Stimulated activated CD4-positive, alpha-beta T cell treated with anti-CD3 and anti-CD28 coated beads, TNF-alpha, amount 100 ng/mL, for 48 hours (primary cell): ENCODE measurements at places on chromosomes 12 and 14.

DNA sequence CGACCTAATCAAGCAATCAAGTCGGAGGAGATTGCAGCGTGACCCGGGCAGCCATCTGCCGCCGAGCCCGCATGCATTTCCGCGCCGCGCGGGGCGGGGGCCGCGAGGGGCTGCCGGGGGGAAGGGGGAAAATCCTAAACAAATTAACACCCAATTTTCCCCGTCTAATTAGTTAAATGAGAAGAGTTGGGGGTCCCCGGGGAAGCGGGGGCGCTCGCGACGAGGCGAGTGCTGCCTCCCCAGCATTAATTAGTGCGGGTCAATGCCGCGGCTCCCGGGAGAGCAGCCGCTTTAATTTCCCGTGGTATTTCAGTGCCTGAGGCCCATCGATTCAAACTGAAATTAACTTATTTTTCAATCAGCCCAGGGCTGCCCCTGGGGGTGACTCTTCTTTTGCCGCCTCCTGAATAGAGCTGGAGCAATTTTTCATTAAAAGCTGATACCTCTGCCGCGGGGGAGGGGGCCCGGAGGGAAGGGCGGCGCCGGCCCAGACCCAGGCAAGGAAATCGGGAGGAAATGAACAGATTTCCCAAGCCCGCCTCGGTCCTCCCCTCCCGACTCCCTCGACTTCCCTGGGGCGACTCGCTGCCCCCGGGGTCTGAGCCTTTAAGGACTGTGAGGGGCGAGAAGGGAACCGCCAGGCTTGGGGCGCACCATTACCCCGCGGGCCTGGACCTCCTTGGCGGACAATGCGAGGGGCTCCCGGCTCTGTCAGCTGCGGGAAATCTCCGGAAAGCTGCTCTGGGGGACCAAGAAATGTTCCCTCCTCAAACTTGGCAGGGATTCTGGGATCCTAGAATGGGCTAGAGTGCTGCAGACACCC lies 18.9 kb downstream of the VSX2 start:
- no peak for DNase-seq

DNA sequence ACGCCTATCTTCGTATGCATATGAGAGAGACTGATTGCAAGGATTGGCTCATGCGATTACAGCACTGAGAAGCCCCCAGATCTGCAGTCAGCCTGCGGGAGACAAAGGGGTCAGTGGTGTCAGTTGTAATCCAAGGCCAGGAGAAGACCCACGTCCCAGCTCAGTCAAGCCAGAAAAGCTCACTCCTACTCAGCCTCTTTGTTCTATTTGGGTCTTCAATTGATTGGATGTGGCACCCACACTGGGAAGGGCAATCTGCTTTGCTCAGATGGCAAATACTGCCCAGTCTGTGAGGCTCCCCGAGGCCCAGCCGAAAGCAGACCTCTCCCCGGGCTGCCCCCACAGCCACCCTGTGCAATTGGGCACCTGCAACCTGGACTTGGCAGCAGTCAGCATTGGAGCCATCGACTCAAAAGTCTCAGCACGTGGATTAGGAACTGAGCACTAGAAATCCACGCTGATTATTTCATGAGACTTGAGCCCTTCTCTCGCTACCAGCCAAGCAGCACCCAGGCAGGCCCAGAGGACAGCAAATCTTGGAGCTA lies 39.6 kb upstream of the TMEM179 start:
- DNase-seq = no peak

DNA sequence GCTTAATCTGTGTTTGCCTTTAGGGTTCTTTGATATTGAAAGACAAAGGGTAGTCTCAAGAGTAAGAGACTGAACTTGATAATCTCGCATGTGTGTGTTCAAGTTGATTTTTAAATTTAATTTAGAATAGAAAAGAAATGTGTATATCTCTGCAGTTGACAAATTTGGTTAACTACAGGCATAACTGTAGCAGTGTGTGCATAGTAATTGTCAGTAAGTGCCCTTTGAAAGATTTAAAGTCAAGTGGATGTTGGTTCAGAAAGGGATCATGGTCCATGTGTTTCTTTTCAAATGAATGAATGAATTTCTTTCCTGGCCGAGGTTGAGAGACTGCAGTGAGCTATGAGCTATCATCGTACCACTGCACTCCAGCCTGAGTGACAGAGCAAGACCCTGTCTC lies 49.9 kb upstream of the DYRK2 start:
- DNase-seq = no peak

- no peak for DNase-seq
These were observed 77.1 kb upstream of the NUDT4 start for GRCh38 chr12:93300611-93301021.

DNA sequence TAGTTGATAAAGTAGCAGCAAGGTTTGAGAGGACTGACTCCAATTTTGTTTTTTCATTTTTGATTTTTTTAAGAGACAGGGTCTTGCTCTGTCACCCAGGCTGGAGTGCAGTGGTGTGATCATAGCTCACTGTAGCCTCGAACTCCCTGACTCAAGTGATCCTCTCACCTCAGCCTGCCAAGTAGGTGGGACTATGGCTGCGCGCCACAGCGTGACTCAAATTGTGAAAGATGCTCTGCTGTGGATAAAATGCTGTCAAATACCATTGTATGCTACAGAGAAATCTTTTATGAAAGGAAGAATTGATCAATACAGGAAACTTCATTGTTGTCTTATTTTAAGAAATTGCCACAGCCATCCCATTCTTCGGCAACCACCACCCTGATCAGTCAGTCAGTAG lies 48.3 kb downstream of the SCN8A start:
- peak; percentile 5 for DNase-seq

GRCh38 chr12:128879898-128880764 lies 26.9 kb downstream of the GLT1D1 start:
- DNase-seq = no peak

DNA sequence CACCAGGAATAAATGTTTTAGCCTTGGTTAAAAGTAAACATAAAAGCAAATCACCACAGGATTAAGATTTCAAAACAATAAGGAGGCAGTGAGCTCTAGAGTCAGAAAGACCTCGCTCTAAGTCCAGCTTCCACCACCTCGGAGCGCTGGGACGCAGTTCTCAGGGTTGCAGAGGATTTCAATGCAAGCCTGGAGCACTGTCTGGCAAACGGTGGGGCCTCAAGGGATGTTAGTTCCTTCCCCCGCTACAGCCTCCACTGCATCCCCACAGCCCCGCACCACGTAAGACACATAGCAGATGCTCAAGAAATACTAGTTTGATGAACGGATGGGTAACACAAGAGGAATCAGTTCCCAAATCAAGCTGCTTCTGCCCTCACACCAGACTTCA lies 39.3 kb upstream of the TMCC3 start:
- DNase-seq = no peak

DNA sequence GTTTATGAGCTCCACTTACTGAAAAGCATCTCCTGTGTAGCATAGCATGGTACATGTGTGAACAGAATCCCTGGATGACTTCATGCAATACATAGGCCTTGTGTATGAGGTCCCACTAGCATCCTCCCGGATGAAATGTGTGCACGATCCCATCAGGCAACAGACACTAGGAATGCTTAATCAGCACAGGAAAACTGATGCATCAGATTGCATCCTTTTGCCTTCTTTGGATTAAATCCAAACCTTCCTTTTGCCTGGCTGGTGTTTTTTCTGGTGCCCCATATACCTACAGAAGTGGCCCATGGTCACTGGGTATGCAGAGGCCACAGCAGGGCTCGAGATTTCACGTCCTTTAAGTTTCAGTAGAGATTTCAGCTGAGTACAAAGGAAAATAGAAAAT lies 120.9 kb upstream of the COCH start:
- DNase-seq = no peak

- DNase-seq = no peak
These were observed 81.2 kb upstream of the ATP2B1 start for GRCh38 chr12:89789862-89790261.

- DNase-seq = peak; percentile 74
These were observed 58.2 kb upstream of the BEGAIN start for GRCh38 chr14:100645196-100645981.

GRCh38 chr14:91146661-91147060 lies 32.8 kb downstream of the DGLUCY start:
- DNase-seq = no peak

GRCh38 chr12:55713721-55714120 lies 2.1 kb upstream of the BLOC1S1 start:
- no peak for DNase-seq

DNA sequence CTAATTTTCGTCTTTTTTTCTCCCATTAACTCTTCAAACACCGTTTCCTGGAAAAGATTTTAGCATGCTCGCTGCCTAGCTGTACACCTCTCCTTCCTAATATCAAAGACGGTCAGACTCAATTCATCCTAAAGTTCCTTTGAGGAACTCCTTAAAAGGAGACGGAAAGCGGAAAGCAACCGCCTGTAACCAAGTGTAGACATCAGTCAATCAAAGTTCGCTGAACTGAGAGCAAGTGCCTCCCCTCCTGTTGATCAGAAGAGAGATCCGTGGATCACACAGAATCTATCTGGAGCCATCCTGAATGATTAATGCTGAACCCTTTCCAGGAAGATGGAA lies 412 bp upstream of the TEP1 start:
- no peak for DNase-seq

DNA sequence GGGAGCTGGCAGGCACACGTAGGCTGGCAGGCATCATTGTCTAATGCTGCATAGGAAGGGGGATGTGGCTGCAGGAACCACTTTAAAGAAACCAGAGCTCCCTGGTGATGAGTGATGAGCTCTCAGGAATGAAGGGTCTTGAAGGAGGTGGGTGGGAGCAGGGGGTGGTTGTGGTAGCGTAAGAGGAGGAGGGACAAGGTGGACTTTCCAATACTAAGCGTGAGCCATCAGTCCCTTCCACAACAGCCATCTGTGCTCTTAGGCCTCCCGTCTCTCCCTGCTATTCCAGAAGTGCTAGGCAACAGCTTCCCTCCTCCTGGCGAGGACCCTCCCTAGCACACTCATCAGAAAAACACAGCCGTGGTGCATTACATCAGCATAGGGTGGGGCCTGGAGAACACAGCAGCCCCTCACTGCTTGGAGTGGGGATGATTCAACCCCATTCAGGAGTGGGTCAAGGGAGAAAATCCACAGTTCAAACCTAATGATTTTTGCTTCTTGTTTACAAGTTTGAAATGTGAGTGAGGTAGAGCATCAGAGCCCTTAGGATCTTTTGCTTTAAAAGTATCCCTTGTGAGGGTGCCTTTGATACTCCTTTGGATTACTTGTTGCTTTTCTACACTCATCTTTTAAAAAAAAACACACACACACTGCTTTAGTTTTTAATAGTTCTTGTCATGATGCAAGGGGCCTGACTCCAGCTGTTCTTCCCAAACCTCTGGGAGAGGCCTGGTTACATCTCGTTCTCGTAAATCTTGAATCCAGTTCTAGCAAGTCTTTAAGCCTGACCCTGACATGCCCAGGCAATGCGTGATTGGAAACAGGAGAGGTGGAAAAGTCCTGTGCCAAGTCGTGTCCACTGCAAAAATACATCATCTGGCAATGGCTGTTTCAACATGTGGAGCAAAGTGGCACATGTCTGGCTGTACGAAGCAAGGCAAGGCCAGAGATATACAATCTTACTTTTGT lies 356.4 kb upstream of the DDHD1 start:
- DNase-seq = no peak

- no peak for DNase-seq
These were observed 97.2 kb upstream of the TMTC1 start for GRCh38 chr12:29880987-29881386.

DNA sequence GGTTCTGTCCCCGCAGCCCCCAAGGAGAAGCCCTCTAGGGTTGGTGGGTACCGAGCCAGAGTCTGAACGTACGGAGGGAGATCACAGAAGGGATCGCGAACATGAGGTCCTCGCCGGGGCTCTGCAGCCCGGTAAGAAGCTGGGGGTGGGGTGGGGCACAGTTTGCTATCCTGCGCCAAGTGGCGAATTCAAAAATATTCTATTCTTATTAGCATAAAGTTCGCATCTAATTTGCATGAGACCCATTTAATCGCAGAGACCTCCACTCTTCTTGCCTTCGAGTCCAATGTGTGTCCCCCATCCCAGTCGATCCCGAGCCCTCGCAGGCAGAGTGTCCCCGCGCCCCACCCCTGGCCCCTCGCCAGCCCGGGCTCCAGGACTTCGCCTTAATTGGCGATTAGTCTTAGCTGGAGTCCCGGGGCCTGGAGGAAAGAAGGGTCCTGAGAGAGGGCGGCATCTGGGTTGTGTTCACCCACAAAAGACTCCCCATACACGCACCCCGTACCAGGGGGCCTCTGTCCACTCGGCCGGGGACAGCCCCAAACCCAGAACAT lies 604 bp upstream of the ARHGEF25 start:
- no peak for DNase-seq

DNA sequence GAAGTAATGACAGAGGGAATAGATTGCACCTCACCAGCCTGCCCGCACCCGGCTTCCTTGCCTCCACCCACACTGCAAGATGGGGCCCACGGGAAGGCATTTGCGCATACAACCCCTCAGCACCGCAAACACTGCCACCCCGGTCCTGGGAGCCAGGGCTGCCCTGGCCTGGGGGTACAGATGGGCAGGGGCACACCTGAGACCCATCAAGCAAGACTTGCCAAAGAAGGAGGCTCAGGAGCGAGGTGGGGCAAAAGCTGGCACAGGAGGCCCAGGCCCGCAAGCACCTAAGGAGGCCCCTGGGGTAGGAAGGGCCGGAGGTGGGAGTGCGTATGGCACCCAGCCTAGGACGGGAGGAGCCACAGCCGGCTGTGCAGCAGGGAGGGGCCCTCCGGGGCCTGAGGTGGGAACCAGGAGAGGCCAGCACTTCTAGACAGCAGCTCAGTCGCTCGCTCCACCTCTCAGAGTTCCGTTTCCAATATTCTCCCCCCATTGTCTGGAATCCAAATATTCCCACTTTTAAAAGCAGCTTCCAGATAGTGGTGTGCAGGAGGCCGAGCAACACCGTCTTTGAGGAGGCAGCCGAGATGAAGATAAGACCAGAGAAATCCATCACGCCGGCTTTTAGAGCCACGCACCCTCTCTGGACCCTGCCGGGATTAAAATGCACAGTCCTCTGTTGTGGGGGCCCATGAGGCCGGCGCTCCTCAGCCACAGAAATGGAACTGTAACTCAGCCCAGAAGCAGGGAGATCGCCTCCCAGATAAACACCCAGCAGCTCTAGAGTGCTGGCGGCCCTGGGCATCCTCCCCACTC lies 12.2 kb upstream of the C14orf180 start:
- no peak for DNase-seq

- no peak for DNase-seq
These were observed 14.3 kb upstream of the FBXW8 start for GRCh38 chr12:116896411-116896924.

- DNase-seq = no peak
These were observed 28.2 kb downstream of the CACNA2D4 start for GRCh38 chr12:1890119-1890703.

DNA sequence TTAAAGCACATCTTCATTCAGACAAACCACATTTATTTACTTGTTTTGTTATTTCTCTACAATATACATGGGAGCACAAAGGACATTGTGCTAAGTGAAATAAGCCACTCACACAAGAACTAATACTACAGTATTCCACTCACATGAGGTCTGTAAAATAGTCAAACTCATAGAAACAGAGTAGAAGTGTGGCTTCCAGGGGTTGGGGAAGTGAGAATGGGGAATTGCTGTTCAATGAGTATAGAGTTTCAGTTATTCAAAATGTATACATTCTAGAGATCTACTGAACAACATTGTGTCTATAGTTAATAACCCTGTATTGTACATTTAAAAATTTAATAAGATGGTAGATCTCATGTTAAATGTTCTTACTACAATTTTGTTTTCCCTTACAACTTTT lies 88.8 kb downstream of the ATXN7L3B start:
- no peak for DNase-seq
